ENCODE measurements at places on chromosomes 7 and 10.

DNA sequence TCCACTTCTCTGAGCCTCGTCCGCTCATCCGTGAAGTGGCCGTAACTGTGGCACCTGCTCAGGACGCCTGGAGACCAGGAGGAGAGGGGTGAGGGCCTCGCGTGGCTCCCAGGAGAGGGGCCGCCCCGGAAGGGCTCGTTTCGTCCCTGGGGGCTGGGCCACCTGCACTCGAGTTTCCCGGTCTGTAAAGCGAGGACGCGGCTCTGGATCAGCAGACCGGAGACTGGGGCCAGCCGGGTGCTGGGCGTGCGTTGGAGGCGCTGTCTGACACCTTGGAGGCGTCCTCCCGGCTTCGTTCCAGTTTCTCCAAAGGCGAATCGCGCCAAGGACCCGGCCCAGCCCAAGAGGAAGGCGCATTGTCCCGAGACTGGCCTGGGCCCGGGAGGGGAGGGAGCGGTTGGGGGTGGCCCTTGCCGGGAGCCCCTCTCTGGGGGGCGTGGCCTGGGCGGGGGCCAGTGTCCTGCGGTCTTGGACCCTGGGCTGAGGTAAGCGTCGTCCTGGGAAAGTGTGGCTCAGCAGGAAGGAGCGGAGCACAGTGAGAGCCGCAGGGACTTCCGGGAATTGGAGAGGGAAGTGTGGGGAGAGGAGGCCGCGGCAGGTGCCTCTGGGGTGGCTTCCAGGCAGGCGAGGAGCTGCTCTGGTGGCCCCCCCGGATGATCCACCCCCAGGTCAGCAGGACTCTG, 89.6 kb downstream of the FOXL3 start:
- DNase-seq = no peak

DNA sequence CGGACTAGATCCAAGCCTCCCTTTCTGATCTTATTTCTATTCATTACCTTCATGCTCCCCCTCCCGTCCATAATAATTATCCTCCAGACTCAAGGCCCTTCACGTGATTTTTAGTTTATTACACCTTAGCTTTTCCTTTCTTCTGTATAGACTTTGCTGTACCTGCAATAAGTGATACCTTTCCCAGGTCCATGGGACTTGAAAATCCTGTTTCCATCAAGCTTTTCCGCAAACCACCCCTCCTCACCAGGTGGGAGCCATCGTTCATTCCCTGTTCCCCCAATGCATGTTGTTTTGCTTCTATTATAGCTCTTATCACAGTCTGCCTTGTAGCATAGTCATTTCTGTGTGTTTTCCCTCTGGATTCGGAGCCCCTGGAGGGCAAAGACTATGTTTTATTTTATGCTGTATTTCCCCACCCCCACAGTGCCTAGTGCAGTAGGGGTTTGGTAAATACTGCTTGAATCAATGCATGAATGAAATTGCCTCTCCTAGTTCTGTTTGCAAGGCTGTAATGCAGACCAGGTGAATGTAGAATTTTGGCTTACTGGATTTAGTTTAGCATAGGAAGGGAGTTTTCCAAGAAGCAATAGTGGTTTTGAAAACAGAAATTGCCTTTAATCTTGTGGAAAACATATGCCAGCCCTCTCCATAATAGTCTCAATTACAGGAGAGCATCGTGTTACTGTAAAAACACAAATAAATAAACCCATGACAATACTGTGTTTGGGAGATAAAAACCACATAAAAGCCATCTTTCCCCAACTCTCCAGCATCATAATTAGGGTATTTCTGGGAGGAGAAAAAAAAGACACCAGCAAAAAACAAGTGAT, 213.4 kb downstream of the AUTS2 start:
- DNase-seq = no peak

DNA sequence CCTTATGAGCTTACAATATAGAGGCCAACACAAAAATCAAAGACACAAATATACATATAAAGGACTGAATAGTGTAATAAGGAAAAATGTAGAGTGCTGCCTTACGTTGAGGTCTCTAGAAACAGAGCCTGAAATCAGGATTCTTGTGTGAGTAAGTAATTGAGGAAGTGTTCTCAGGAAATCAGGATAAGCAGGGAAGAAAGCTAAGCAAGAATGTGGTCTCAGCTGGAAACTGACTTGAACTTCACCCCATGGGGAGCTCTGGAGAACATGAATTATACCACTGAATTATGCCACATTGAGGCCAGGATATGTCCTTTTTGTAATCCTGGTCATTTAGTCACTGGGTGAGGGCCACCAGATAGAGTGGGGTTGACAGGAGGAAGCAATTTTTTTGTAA, 191.9 kb downstream of the ETV1 start:
- DNase-seq = no peak

- DNase-seq = no peak
Measured at GRCh38 chr7:127953423-127954356, 77.5 kb downstream of the LRRC4 start.

- DNase-seq = no peak
Measured at GRCh38 chr7:124552217-124552616, 213.4 kb downstream of the GPR37 start.

DNA sequence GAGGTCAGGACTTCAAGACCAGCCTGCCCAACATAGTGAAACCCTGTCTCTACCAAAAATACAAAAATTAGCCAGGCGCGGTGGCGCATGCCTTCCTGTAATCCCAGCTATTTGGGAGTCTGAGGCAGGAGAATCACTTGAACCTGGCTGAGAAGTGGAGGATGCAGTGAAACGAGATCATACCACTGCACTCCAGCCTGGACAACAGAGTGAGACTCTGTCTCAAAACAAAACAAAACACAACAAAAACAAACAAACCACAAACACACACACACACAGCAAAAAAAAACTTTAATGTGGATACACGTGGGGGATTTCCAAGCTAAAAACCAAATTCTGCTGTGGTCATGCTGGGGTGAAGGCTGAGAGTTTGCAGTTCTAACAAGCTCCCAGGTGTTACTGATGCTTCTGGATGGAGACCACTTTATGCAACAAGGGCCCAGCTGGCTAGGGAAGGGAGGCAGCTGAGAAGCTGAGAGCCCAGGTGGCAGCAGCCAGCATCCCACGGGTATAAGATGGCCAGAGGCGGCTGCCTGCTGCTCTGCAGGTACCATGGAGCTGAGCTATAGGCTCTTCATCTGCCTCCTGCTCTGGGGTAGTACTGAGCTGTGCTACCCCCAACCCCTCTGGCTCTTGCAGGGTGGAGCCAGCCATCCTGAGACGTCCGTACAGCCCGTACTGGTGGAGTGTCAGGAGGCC, at the start of gene ZP3:
TSS of gene ZP3 (plus strand) at position 538 of the 699 bp plus-strand sequence. CDS start at position 553, 15 bp downstream.
- no peak for DNase-seq

DNA sequence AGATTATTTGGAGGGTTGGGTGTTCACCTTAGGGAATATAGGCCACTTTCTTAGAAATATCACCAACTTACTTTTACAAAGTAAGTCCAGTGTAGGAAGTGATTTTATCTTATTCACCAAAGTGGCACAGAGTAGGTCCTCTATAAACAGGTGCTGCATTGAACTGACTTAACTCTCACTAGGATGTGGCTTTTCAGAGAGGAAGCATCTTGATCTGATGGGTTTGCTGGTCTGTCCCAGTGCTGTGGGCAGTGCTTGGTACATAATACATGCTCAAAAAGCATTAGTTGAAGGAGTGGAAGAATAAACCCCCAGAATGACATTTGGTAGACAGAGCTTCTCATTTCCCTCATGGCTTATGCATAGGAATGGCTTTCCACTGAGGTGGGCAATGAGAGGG, 334.7 kb downstream of the LRMDA start:
- no peak for DNase-seq

GRCh38 chr10:31123946-31124345, 92.3 kb upstream of the ZNF438 start:
- DNase-seq = no peak

DNA sequence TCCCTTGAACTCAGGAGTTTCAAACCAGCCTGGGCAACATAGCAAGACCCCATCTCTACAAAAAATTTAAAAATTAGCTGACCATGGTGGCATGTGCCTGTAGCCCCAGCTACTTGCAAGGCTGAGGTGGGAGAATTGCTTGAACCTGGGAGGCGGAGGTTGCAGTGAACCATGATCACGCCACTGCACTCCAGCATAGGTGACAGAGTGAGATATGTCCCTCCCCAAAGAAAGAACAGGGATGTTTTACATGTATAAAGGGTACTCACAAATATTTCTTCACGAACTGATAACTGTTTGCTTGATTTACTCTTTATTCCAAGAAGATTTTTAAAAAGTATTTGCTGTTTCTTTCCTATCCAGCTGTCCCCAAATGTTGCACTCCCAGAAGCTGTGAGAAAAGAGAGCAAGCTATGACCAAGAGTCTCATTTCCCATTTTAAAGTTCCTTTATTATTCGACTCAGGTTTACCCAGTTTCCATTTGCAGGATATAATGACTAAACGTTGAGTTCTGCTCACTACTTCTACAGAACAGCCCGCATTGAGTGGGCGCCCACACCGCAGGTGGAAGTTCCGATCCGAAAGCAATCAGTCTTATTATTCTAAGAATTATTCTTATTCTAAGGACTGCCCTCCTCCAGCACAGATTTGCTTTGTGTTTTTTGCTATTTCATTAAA, 90.7 kb downstream of the APBB1IP start:
- no peak for DNase-seq

DNA sequence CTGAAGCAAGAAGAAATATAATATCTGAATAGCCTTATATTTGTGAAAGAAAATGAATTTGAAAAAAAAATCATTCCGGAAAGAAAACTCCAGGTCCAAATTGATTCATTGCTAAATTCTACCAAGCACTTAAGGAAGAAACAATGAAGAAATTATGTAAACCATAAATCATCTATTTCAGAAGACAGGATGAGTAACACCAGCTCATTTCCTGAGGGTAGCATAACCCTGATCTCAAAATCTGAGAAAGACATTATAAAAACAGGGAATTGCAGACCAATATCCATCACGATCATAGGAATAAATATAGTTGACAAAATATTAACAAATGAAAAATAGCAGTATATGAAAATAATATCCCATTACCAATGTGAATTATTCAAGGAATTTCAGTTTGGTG, 70.1 kb upstream of the RAB18 start:
- no peak for DNase-seq

GRCh38 chr10:113999531-113999930, 44.1 kb upstream of the ADRB1 start:
- no peak for DNase-seq

GRCh38 chr10:44193567-44194220, 191.2 kb downstream of the CXCL12 start:
- DNase-seq = no peak

DNA sequence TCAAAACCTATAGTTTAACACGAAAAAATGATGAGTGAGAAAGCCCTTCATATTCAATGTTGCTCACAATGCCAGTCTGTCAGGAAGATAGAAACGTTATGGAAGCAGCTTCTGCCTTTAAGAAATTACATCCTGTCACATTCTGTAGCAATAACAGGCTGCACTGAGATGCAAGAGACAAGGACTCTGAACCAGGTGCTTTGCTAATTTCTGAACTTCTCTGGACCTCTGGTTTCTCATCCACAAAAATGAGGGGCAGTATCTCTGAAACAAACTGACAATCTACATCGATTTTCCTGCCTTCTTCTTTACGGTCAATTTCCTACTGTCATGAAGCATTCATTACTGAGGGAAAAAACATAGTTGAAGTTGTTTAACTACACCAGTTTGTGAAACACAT, 234.0 kb downstream of the SNX13 start:
- no peak for DNase-seq

DNA sequence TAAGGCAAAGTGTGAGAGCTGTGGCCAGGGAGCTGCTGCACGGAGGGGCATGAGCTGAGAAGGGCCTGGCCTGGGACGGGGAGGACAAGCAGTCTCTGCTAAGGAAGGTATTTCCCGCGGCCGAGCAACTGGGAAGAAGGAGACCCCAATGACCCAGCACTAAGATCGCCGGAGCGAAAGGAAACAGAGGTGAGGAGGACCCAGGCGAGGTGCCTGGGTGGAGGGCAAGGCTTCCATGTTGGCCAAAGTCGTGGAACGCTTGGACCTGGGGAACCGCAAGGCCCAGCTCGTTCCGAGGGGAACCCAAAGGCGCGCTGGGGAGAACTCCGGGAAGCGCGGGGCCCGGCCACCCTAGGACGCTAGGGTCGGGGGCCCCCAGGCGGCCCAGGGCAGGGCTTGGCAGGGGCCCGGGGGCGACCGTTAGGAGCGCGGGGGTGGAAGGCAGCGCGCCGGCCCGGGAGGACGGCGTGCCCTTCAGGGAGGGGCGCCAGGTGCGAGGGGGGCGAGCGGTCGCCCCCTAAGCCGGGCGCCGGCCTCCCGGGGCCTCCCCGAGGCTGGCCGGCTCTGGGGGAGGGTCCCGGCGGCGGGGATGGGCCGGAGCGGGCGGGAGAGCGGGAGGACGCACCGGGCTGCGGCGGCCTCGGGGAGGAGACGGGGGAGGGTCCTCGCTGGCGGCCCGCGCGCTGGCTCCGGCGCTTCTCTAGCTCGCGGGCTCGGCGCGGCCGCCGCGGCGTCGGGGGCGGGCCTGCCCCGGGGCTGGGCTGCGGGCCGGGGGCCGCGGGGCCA, 545 bp downstream of the GIGYF1 start:
- DNase-seq = no peak

GRCh38 chr10:36730316-36730715, 395.1 kb upstream of the ANKRD30A start:
- DNase-seq = no peak

DNA sequence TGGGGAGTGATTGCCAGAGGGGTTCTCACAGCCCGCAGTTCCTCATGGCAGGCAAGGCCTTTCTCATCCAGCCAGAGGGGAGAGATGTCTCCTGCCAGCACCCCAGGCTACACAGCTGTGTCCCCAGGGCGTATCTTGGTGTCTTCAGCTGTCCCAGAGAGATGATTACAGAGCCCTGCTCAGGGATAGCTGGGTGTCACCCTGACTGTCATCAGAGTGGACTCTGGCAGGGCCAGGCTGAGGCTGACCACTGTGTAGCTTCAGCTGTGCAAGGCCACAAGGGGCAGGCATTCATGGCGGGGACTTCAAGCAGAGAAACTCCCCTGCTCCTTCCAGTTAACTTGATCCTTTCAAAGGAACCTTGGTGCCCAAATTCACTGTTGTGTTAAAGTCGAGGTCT, 124.2 kb downstream of the RGS10 start:
- no peak for DNase-seq

DNA sequence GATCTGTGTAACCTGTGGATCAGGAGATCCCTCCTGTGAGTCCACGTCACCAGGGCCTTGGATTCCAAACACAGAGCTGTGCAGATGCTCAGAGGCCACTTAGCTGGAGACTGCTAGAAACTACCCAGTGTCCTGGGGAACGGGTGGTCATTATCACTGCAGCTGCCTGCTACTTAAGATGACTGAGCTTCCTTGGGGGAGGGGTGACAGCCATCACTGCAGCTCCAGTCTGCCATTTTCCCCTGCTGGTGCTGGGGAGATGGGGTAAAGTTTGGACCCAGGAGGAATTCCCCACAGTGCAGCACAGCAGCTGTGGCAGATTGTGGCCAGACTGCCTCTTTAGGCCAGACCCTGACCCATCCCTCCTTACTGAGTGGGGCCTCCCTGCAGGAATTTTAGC, 78.8 kb upstream of the VOPP1 start:
- DNase-seq = no peak

- peak; percentile 70 for DNase-seq
Measured at GRCh38 chr10:87734987-87735827, 75.5 kb downstream of the PAPSS2 start.

- no peak for DNase-seq
Measured at GRCh38 chr7:114530057-114530611, 115.5 kb downstream of the FOXP2 start.

- peak; percentile 59 for DNase-seq
Measured at GRCh38 chr10:100996678-100997359, 2.8 kb upstream of the LZTS2 start.

- no peak for DNase-seq
Measured at GRCh38 chr7:118330388-118330787, 105.9 kb downstream of the ANKRD7 start.

- DNase-seq = no peak
Measured at GRCh38 chr7:28348636-28349035, 63.7 kb upstream of the CREB5 start.

All from neuronal stem cell (in vitro differentiated cells).